Stimulated activated CD4-positive, alpha-beta T cell treated with anti-CD3 and anti-CD28 coated beads, Interleukin-1b, Interleukin-23, amount 100 ng/mL, for 48 hours (primary cell): ENCODE measurements at places on chromosomes 6 and 20.

DNA sequence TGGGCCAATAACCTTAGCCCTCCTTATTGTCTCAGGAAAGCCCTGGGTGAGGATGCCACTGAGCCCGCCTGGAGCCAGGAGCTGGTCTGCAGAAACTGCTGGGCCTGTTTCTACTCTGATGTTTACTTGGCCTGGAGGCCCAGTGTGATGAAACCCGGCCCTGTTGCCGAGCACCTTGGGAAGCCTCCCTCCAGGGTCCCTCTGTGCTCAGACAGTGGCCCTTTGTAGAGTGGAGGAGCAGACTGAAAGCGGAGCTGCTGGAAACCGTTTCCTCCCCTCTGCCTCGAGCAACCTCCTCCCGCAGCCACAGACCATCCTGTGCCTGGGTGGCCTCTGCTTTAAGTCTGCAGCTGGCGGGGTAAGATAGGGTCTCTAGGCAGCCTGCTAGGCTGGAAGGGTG is 84.1 kb upstream of the EPB41L1 start:
- no peak for DNase-seq

- no peak for DNase-seq
Measured at GRCh38 chr20:62604796-62605195, 37.5 kb upstream of the SLCO4A1 start.

DNA sequence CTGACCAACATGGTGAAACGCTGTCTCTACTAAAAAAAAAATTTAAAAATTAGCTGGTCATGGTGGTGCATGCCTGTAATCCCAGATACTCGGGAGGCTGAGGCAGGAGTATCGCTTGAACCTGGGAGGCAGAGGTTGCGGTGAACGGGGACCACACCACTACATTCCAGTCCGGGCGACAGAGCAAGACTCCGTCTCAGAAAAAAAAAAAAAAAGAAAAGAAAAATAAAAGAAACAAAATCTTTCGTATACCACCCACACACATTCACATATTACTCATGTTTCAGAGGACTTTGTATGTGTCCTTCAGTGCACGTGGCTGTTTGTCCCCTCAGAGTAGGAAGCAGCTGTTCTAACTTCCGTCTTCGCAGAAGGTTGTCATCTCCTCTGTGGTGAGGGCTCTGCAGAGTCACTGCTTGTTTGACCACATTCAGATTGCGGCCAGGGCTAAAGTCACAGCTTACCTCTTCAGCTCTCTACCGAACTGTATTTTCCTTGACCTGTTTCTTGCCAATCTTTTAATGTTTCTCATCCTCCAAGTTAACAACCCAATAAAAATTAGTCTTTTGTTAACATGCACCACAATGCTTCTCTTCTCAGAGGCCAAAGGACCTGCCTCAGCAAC is 36.6 kb upstream of the HIVEP1 start:
- peak; percentile 29 for DNase-seq

DNA sequence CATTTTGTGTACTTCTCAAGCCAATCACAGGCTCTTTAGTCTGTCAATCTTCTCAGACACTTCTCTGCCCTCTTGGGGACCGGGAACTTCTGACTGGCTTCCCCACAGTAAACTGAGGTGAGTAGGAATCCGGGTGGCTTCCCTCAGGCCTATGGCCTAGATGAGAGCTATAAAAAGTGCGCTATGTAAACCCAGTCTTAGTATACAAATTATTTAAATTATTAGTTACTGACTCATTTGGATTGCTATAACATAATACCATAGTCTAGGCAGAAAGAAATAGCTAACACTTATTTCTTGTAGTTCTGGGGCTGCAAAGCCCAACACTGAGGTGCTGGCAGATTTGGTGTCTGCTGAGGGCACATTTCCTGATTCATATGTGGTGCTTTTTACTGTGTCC is 109.2 kb upstream of the MCHR2 start:
- DNase-seq = no peak

- no peak for DNase-seq
Measured at GRCh38 chr6:31035862-31036497, 25.7 kb downstream of the MUC22 start.

GRCh38 chr20:15986690-15987089 is 586.6 kb downstream of the KIF16B start:
- DNase-seq = no peak

DNA sequence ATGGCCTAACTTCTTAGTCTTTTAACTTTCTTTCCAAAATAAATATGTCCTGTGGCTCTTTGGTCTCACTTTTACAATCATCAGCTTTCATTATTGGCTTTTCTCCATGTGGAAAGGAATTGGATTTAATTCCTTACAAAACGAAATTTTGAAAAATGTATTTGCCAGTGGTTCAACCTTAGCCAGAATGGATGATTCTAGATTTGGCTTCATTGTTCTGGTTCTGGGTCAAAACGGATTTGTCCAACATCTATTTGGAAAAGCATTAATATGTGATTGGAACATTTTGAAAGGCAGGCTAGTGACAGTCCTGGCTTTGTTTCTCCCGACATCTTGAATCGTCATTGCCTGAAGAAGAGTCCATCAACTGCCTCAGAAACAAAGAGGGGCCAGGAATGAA is 59.2 kb downstream of the TENT5A start:
- no peak for DNase-seq

DNA sequence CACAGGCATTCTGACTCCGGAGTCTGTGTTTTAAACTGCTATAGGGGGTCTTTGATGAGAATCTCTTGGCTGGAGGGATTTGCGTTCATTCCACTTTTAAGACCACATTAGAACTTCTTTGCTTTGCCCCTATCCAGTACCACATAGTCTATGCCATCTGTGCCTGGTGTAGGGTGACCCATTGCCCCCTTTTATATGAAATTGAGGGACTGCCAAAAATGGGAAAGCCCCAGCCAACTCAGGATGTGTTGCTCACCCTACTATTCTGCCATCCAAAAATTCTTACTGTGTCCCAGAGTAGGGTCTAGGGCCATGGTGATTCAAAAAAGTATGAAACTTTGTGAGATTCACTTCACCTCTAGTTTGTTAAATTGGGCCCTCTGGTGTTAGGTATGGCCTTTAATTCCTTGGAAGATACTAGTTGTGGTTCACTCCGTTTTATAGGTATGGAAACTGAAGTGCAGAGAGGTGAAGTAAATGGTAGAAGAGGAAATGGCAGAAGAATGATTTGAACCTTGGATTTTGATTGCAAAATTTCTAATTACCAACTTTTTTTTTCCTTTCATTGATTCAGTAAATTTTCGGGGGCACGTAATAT is 1.4 kb downstream of the PFDN4 start:
- DNase-seq = no peak

DNA sequence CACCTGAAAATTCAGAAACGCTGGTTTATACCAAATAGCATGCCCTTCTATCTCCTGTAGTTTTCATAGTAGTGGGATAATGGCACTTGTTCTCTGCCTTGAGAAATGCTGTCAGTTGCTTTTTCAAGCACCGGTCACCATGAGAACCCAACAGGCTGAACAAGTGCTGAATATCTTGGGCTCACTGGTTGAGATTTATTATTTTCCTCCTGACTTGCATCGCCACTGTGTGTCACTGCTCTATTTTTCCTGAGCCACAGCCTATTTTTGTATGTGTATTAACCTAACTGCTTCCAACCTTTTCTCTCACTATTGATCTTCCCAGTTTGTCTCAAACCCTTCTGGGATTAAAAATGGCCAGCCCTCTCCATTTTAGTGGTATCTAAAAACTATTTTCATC is 71.9 kb downstream of the OPN5 start:
- DNase-seq = no peak

- DNase-seq = no peak
Measured at GRCh38 chr6:48087448-48087847, 23.5 kb downstream of the PTCHD4 start.

DNA sequence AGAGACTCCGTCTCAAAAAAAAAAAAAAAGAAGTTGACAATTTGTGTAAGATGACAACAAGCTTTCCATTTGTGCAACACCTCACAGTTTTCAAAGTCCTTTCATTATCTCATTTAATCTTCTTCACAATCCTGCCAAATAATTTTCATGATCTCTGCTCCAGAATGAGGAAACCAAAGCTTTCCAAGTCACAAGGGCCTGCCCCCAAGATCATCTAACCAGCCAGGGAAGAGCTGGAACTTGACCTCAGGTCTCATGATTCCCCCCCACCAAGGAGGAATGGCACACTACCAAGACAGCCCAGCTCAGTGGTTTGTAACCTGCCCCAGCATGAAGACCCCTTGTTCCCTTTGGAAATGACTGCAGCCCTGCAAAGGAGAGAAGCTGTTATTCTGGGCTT is 74.0 kb upstream of the PIM1 start:
- DNase-seq = no peak

DNA sequence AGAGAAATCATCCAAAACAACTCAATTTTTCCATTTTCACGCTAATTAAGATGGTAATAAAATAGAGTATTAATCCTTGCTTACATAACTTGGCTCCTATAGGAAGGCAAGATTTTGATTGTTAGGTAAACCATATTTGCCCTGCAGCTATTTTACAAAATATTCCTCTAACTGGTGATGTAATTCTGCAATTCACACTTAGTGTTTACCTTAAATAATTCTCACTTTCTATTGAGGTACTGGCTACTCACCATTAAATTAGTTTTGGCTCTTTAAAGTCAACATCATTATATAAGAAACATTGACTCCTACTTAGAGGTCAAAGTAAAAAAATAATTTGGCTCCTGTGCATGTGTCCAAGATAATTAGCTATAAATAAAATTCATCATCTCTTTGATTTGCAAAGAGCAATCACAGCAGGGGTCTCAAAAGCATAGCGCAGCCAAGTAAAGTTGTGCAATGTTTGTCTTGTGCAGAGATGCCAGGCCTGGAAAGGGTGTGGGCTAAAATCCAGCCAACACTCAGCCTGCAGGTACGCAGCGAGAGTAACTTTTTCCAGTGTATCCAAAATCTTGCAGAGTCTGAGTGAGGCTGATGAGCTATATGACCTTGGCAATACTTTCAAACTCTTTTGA is 501.2 kb downstream of the MMUT start:
- DNase-seq = no peak

- DNase-seq = peak; percentile 71
Measured at GRCh38 chr20:3383878-3384495, 23.5 kb downstream of the DNAAF9 start.

DNA sequence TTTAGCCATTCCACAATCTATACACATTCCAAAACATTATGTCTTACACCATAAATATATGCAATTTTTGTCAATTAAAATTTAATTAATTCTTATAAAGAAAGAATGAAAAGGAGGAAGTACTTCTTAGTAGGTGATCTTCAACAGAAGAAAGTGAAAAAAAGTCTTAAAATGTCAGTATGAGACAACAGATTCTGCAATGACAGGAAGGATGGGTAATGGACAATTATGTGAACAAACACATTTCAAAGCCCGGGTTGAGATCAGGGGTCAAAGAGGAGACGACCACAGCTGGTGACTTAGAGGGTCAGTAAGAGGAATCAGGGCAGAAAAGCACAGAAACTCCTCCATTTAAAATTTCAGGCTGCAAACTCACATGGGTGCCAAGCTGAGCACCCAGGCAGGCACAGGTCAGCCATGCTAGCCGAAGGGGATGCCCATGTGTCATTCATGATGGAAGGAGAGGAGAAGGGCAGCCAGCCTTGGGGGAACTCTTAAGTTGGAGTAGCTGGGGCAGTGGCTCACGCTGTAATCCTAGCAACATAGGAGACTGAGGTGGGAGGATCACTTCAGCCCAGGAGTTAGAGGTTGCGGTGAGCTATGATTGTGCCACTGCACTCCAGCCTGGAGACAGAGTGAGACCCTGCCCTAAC is 11.0 kb downstream of the VSX1 start:
- no peak for DNase-seq

DNA sequence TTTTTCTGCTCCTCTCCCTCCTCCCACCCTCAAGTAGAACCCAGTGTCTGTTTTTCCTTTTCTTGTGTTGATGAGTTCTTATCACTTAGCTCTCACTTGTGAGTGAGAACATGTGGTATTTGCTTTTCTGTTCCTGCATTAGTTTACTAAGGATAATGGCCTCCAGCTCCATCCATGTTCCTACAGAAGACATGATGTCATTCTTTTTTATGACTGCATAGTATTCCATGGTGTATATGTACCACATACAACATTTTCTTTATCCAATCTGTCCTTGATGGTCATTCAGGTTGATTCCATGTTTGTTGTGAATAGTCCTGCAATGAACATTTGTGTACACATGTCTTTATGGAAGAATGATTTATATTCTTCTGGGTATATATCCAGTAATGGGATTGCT is 81.0 kb downstream of the TOX2 start:
- DNase-seq = no peak

GRCh38 chr6:154572556-154572955 is 62.1 kb upstream of the CNKSR3 start:
- no peak for DNase-seq
